BJ (cell line): ENCODE measurements at places on chromosomes 7 and 10.

- DNase-seq = no peak
These were observed 76.1 kb upstream of the PDSS1 start for GRCh38 chr10:26621243-26621888.

DNA sequence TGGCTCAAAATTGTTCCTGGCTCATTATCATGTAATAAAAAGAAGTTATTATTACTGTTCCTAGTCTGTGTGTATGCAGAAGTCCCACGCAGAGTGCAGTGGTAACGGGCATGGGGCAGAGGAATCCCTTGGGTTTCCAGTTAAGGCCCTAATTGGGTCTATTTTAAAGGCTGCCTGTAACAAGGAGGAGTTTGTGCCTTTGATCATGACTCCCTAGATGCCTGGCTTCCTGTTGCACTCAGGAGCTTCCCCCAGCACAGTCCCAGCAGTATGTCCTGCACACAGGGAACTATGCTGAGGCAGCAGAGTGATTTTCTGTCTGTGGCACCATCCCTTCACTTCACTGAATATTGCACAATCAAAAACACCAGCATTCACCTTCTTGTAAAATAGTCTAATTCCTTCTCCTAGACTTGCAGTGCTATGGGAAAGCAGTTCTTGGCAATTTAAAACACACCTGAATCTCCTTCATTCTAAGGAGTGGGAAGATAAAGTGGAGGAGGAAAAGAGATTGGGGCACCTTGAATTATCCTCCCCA is 22.9 kb downstream of the SORCS1 start:
- no peak for DNase-seq

DNA sequence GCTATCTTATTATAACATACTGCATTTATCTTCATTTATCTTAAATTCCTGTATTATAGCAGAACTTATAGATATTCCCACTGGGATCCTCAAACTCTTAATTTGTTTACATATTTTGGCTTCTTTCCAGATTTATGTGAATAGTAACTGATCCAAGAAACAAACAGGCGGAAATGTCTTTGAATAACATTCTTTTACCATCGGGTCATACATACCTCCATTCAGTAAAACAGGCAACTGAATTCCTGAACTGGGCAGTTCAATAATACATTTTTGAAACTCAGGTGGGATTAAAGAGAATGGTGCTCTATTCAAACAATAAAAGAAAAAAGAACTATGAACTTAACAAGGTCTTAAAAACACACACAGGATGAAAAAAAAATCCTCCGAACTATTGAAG is 337.4 kb downstream of the CRPPA start:
- no peak for DNase-seq

GRCh38 chr10:80253266-80253962 is 36.0 kb downstream of the MAT1A start:
- no peak for DNase-seq

DNA sequence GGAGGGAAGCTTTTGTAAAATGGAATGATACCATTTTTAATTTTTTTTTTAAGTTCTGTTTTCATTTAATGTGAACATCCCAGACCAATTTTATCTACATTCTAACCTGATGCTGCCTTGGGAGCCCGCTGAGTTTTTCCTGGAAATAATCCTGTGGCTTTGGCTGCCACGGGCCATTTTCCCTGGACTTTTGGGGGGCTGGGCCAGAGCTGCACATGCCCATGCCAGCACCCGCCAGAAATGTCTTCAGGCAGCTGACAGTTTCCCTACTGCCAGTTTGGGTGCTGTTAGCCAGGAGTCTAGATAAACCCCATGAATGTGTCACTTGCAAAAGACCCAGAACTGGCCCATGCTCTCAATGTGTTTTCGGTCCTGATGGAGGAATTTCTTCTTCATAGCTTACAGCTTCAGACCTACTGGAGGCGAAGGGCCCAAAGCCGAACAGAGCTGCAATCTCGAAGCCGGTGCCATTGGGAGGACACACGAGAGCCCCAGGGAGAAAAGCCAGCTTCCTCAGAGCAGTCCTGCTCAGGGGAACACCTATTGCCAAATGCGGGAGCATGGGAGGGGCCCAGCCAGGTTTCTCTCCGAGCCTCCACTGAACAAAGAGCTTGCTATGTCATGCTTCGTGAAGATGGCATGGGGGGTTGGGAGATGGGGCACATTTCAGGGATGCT is 444.2 kb upstream of the MKI67 start:
- no peak for DNase-seq

DNA sequence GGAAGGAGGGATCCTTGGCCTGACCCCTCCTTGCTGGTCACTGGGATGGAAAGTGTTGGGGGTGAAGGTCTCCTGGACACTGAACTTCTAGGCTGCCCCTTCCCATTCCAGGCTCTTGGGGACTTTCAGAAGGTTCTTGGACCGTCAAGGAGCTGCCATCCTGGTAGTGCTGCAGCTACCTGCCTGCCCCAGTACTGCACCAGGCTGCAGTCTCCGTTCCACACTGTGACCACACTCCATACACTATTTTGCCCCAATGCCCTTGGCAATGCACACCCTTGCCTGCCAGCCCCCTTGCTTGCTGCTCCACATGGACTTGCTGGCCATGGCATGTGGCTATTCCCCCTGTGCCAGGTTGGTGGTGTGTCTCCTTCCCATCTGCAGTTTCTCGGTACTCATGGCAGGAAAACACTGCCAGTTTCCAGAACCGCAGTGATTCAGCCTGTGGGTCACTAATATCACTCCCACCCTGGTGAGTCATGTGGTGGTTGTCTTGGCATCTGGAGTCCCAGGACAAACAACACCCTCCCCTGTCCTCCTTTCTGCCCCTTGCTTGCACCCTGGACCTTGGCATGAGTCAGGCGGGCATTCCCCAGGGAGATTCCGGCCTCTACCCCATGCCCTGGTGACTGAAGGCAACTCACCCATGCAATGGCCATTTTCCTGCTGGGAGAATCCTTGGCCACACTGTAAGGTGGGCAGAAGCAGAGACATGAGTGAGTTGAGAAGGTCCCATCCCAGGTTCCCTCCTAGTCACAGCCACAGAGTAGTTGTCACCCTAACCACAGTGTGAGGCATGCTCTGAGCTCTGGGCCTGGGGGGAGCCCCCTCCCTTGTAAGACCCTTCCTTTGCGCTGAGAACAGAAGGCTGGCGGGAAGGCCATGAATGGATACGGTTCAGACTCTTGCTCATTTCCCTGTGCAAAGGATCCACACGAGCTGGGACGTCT is 32.8 kb downstream of the GOLGA7B start:
- no peak for DNase-seq

GRCh38 chr7:36863901-36864701 is 139.8 kb upstream of the AOAH start:
- DNase-seq = no peak
